ENCODE measurements at places on chromosomes 1 and 21.

DNA sequence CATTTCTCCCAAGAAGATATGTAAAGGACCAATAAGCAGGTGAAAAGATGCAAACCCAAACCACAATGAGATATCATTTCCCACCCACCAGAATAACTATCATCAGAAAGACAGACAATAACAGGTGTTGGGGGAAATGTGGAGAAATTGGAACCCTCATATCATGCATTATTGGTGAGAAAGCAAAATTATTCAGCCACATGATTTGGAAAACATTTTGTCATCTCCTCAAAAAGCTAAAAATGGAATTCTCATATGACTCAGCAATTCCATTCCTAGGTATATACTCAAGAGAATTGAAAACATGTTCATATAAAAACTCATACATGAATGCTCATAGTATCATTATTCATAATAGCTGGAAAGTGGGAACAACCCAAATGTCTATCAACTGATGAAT lies 25.1 kb upstream of the RNF186 start:
- DNase-seq = no peak

GRCh38 chr1:145891587-145892485 lies 6.2 kb upstream of the ANKRD35 start:
- DNase-seq = peak; percentile 89

GRCh38 chr1:153549741-153550397 lies 811 bp upstream of the S100A3 start:
- no peak for DNase-seq

- no peak for DNase-seq
These were observed 17.5 kb downstream of the LACTBL1 start for GRCh38 chr1:22955146-22955545.

DNA sequence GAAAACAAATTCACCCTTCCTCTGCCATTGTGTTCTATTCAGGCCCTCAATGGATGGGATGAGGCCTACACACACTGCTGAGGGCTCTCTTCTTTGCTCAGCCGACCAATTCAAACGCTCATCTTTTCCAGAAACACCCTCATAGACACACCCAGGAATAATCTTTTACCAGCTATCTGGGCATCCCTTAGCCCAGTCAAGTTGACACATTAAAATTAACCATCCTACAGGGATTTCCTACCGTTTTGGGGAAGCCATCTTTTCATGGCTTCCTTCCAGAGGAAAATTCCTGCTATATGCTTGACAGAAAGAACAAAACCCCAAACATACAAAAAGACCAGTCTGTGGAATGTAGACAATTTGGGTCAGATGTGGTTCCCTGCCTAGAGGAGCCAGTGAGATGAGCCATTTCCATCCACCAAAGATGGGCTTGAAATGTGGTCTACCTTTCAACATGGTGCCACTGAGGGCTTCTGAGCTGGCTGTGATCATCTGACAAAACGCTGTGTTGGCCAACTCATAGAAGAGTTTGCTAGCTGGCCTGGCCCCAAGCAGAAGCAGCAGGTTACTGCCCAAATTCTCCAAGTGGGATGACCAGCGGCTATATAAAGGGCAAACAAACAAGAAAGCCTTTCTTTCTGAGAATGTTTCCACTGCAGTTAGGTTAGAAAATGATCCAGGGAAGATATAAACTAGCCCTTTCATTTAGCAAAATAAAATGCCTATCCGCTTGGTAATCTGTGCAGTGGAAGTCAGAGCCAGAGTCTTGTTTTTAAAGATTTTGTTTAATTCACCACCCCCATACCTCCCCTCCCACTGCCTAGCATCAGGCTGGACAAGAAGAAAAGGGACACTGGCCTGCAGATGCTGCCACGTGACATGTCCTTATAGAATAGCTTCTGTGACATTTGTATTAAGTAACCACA lies 69.1 kb upstream of the MRPS6 start:
- DNase-seq = no peak

DNA sequence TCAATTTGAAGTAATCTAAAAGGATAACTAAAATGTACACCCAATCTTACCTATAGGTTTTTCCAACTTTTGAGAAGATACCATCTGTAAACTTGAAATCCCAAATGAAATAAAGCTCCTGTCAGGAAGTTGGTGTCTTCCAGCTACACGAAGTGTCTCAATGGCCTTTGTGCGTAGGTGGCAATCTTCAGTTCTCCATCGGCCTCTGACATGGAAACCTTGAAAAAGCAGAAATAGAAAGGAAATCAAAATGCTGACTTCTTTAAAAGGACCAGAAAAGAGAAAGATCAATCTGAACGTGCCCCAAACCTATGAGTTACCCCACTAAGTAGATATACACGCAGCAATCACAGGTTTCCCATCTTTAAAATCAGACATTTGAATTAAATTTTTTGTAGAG lies 10.0 kb downstream of the MKNK1 start:
- DNase-seq = no peak

DNA sequence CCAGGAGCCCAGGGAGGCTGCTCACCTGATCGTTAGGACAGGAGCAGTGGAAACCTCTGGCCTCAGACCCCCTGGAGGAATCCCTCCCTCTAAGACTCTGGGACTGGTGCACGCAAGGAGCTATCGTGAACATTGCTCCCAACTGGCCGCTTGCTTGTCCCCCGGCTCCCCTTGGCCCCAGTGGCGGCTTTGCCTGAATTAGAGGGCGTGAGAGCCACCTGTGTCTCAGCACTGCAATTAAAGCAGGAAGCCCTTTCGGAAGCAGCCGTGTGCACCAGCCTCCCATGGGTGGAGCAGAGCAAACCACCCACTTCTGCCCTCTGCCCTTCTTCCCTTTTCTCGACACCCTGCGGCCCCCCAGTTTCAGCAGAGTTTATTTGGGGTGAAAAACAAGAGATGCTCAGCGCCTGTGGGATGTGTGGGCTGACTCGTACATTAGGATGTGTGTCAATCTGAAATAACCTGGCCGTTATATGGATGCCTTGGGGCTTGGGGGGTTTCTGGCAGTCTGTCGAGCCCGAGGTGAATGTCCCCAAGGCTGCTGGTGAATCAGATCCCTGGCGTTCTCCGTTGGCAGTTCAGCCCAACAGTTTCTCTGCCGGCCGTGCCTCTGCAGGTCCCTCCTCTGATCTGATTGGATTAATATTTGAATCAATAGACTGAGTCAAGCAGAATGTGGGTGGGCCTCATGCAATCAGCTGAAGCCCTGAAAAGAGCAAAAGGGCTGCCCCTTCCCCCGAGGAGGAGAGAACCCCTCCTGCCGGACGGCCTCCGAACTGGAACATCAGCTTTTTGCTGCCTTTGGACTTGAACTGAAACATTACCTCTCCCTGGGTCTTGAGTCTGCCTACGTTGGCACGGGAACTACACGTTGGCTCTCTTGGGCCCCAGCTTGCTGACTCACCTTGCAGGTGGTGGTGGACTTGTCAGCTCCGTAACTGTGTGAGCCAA lies 7.3 kb upstream of the UMODL1 start:
- DNase-seq = no peak
